ENCODE measurements at places on chromosomes 2 and 18.
A peak's percentile ranks its signal among the peaks of the same experiment; 100 is the strongest.

- no peak for DNase-seq
Observed at GRCh38 chr18:56377231-56377630, 261.2 kb downstream of the TXNL1 start.

- no peak for DNase-seq
Observed at GRCh38 chr2:119706221-119706620, 27.2 kb downstream of the TMEM177 start.

DNA sequence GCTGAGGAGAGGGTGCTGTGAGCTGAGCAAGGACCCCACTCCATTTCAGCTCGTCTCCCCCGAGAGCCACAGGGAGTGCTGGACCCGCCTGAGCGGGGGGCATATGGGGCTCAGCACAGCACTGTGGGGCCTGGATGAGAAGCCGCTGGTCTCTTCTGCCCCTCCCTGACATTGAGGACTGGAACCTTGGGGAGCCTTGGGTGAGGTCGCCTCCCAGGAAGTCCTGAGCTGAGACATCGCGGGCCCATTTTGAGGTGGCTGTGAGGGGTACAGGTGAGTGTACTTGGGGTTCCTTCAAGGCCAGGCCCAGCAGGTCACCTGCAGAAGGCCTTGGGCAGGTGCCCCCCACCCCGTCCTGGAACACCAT lies 3.1 kb upstream of the AQP12A start:
- no peak for DNase-seq

DNA sequence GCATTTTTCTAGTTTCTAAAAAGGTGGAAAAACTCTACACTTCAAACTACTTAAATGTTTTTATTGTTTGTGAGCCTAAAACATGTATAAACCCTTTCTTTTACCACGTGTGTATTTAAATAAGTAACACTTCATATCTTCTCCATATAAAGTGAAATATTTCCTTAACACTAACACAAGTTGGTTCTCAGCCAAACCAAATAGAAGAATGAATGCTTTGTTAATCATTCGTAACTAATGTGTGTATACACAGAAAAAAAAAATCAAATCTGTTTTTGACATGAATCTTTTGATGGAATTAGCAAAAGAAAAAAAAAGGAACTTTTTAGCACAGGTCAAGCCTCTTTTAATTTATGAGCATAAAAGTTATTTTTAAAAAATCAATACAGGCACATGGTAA lies 89.3 kb downstream of the EHBP1 start:
- no peak for DNase-seq

- DNase-seq: no peak
Observed at GRCh38 chr2:160054984-160055725, 7.3 kb downstream of the PLA2R1 start.

DNA sequence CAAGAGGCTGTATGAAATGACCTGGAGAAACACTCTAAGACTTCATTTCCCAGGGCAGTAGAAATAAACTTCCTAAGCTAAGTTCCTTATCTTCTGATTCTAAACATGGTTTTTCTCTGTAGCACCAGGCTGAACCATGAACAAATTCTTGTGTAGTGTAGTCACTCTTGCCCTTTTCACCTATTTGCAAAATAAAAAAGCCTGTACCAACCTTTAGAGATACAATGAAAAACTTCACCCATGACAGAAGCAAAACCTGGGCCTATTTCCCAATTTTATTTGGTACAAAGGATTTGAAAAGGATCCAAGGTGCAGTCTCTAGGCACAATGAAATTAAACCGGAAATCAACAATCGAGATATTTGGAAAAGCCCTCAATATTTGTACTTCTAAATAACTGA lies 43.6 kb downstream of the POLR1A start:
- no peak for DNase-seq

GRCh38 chr18:57803103-57803969 lies at the start of gene ATP8B1:
ATP8B1 (minus strand) TSS chr18:57803315; CDS start chr18:57731807, 71,508 bp downstream.
- no peak for DNase-seq

DNA sequence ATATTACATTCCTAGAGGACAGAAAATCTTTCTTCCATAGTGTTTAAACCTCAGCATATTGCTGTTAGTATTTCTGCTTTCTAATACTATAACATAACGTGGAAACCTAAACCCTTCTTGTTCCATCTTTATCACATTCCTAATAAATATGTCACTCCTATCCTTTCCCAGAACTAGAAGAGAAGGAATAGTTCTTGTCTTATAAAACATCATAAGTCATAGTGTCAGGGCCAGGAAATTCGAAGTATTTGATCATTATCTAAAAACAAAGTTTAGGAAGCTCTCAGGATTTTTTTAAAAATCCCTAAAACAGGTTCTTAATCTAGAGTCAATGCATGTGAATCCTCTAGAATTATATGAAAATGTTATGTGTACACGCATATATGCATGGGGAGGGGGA lies 2.0 kb downstream of the NHEJ1 start:
- DNase-seq: no peak

- no peak for DNase-seq
Observed at GRCh38 chr2:232319067-232319802, 59.3 kb upstream of the ALPP start.

DNA sequence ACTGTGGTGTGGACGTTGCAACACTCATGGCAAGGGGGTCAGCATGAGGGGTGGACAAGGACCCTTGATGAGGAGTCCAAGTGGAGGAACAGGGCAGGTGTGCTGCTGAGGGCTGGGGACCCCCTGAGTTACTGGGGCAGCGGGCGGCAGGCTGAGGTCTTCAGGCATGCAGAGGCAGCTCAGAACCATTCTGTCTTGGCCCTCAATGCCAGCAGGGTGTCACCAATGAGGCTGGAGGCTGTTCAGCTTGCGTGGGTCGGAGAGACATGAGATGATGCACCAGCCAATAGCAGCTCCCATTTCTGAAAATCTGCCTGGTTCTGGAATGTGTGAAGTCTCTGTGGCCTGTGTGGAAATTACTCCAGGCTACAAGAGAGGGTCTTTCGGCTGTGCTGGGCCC lies 105.4 kb downstream of the INHBB start:
- no peak for DNase-seq

DNA sequence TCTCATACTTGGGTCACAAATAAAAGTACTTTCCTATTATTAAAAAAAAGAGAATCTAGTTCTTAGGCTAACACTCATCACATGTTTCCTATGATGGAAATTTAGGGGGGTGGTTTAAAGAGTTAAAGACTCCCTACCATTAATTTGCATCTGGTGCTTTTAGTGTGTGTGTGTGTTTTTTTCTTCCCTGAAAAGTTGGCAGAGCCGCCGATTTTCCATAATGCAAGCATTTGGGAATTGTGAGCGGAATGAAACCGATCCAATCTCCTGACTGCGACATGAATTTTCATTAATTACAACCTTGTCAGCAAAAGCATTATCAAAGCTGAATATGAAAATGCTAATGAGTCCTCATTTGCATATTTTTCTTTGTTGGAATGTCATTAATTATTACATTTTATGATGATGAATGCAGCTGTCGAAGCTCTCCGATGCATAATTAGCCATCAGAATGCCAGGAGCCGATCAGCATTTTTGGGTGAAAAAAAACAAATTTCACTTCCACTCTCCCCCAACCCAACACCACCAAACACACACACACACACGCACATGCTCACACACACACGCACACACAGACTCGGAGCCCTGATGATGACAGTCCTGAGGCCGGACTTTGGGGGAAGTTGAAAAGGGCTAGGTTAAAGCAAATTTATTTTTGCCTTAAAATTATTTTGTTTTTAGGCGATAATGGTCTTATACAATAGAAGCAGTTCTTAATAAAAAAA lies 165.4 kb downstream of the TCF4 start:
- no peak for DNase-seq

- DNase-seq: no peak
Observed at GRCh38 chr2:30705711-30706533, 101.3 kb downstream of the CAPN13 start.

GRCh38 chr18:74402806-74403433 lies 54.2 kb downstream of the DIPK1C start:
- no peak for DNase-seq

DNA sequence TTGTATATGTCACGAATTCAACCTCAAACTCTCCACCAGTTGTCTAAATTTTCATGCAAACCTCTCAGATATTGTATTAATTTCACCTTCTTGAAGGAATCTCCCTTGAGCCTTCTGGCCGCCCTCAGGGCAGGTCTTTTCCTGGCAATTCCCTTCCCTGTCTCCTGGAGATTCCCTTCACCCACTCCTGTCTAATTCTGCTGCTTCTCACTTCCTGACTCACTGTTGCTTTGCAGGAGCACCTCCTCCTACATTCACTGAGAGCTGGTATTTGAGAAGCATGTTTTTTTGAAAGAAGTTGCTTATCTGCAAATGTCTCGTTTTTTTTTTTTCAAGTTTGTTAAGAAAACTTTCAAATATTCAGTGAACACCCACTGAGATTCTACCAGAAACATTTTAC lies 79.9 kb upstream of the OTOS start:
- DNase-seq: no peak

GRCh38 chr2:192585418-192585817 lies 390.7 kb upstream of the TMEFF2 start:
- no peak for DNase-seq

DNA sequence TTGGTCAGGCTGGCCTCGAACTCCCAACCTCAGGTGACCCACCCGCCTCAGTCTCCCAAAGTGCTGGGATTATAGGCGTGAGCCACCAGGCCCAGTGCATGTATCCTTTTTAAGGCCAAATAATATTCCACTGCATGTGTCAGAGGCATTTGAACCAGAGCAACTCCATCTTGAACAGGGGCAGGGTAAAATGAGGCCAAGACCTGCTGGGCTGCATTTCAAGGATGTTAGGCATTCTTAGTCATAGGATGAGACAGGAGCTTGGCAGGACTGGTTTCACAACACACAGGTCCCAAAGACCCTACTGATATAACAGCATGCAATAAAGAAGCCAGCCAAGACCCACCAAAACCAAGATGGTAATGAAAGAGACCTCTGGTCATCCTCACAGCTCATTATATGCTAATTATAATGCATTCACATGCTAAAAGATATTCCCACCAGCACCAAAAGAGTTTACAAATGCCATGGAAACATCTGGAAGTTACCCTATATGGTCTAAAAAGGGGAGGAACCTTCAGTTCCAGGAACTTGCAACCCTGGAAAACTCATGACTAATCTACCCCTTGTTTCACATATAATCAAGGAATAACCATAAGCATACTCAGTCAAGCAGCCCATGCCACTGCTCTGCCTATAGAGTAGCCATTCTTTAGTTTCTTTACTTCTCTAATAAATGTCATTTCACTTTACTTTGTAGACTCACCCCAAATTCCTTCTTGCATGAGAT lies 204.6 kb downstream of the RAB3GAP1 start:
- DNase-seq: no peak

GRCh38 chr2:101516823-101517690 lies 42.1 kb upstream of the RFX8 start:
- DNase-seq: peak; percentile 3

DNA sequence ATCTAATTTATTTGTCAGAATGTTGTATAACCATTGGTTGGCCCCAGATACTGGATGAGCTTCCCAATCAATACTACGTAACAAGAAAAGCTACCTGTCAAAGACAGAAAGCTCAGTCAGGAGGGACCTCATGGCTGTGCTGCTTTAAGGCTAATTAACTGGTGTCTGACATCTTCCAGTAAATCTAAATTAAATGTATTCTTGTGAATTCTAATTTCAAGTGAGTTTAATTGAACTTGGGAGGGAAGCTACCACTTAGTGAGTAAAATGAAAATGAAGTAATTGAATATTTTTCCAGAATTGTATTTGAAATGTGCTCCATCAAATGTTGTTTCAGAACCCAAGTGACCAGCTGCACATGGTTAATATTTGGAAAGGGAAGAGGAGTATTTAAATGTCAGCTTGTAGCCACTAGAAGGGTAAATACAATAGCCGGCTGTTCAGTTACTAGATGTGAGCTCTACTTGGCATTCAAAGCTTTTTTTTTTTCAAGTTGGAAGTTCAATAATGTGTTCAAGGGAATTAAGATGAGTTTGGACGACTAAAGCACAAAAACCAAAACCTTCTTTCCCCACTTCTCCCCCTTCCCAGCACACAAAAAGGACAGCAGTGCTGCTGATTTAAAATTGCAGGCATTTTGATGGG lies 62.0 kb downstream of the GPR39 start:
- no peak for DNase-seq

DNA sequence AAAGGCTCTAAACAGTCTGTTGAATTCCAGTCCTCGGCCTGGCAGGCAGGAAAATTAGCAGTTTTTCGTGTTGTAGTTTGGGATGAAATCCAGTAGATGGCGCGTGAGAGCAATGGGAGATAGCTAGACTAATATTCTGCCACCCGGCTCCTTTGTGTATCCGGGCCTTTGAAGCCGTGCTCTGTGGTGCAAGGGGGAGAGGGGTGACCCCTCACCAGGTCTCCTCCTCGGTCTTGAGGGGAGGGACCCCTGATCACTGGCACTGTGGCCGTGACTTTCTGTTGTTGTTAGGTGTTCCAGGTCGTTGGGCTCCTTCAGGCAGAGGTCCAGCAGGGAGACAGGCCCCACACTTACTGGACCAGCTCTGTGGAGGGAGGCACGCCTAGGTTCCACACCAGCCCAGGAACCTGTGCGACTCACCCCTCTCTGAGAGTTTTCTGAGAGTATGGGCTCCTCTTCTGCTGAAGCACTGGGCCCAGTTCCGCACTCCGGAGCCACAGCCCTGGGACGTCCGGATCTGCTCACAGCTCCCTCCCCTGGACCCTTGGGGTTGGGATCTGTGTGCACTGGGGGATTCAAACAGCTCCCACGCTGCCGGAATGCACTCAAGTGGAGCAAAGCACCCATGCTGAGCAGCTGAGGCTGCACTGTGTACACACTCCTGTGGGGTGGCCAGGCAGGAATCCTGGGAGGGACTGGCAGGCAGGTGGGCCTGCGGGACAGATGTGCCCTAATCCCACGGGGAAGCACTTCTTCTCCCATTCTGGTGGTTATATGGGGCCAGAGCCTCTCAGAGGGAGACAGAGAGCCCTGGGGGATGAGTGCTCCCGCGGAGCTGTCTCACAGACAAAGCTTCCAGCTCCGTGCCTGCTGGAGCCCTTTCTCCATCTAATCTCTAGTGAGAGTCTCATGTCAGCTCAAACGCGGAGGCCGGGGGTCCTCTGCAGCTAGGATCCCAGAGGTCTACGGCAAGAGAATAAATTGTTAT lies 8.8 kb downstream of the GKN2 start:
- peak; percentile 67 for DNase-seq

DNA sequence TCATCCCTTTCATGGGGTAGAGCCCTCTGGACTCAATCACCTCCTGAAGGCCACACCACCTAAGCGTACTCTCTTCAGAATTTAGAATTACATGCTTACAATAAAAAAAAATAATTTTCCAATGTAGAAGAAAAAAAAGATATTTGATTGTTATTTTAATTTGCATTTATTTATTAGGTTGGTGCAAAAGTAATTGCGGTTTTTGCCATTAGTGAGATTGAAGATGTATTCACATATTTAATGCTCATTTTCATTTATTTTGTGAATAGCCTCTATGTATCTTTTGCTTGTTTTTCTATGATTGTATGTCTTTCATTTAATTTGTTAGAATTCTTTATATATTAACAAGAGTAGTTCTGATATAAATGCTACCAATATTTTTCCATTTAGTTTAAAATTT lies 220.5 kb downstream of the RND3 start:
- DNase-seq: no peak

DNA sequence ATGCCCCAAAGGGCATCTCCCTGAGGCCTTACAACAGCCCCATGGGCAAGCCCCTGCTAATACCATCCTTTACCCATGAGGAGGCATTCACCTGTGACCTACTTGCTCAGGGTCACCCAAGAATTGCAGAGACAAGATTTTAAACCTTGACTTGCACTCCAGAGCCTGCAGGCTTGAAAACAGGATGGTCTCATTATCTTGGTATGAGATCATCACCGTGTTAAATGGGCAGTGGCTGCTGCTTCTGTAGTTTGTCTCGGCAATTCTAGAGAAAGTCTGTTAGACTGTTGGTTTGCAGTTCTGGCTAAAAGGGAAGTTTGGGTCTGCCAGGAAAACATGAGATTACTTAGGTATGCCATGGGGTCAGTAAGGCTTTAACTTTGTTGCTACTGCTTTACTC lies 698.9 kb downstream of the GALR1 start:
- no peak for DNase-seq
